ENCODE measurements at places on chromosomes 12 and 14.

DNA sequence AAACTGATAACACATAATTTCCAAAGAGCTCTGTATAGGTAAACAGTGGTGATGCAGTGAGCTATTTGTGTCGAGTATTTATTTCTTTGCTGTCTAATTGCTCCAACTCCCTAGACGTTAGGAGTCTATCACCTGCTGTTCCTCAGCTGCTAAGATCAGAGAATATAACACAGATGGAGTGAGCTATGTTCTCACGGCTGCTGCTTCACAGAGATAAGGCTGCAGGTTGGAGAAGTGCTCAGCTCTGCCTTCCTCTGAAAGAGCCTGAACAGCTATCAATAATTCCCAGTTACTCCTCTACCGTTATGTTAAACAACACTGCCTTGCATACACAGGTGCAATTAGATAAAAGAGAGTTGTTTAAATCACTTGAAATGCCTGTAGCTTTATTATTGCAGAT, 103.2 kb upstream of the MDGA2 start:
- no peak for DNase-seq

DNA sequence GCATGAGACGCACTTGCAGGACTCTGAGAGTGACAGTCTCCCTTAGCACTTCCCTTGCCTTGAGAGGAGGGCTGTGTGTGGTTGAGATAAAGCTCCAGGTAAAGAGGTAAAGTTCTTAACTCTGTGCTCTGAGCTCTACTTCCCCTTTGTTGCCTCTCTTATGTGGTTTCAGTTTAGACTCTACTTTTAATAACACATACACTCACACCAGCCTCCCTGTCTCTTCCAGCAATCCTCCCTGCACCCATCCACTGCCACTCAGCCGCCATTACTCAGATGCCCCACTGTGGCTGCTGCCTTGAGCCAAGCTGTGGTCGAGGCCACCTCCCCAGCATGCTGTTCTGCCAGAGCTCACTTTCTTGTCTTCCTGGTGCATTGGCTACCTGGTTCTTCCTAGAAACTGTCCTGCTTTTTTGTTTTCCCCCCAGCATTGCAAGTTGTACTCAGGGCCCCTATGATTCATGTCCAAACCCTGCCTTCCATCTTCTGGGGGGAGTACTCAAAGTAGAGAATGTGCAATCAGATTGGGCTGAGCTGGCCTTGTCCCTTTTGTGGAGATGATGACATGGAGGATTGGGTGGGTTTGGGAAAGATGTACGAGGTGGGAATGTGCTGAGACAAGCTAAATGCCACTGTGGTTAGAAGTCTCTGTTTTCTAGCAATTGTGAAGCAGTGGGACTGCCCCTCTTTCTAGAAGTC, 115.5 kb upstream of the PARP11 start:
- no peak for DNase-seq

- DNase-seq = no peak
Observed at GRCh38 chr12:84058136-84058535, 854.5 kb downstream of the SLC6A15 start.

DNA sequence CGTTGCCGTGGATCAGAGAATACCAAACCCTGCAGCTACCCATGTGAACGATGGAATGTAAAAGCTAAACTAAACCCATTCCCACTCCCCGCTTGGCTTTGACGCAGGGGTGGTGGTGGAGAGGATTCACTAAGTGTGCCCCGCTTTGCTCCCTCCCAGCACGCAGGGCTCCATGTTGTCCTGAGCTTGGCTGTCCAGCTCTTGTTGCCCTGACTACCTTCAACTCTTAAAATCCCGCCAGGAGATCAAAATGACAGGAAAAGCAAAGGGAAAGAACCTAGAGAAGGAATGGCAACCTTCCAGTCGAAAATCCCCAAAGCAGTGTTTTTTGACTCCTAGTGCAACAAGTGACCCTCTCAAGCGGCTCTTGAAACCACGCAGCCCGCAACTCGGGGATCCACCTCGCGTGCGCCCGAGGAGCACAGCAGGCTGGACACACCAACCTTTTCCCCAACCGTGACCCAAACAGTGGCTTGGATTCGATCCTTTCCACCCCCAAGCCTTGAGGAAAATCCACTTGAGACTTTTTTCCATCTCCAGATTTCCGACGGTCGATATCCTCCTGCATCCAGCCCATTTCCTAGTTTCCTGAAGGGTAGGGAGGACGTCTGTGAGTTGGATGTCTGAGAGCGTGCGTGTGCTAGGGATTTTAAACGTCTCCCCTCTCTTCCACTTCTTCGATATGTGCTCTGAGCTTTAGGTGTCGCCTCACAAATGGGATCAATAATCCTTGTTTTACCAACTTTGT, 1.4 kb downstream of the SYT10 start:
- DNase-seq = no peak

- no peak for DNase-seq
Observed at GRCh38 chr12:50380761-50381325, 15.6 kb downstream of the FAM186A start.

DNA sequence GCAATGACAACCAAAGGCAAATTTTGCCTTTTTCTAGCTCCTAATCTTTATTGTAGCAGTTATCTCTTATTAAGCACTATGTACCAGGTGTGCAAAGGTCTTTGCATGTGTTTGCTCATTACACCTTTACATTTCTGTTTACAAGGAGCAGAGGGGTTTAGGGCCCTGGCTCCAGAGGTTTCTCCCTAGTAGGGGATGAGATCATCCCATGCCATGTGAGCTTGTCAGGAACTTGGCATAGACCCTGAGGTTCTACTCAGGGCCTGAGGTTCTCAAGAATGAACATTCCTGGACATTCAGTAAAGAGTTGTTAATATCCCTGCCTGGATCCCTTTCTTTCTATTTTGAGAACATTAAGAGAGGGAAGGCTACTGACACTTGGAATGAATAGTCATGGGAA, 292.0 kb downstream of the RPAP3 start:
- DNase-seq = no peak

GRCh38 chr14:101876555-101876938, 87.8 kb upstream of the DYNC1H1 start:
- DNase-seq = peak; percentile 29

- no peak for DNase-seq
Observed at GRCh38 chr12:106113824-106114446, 24.8 kb downstream of the NUAK1 start.

DNA sequence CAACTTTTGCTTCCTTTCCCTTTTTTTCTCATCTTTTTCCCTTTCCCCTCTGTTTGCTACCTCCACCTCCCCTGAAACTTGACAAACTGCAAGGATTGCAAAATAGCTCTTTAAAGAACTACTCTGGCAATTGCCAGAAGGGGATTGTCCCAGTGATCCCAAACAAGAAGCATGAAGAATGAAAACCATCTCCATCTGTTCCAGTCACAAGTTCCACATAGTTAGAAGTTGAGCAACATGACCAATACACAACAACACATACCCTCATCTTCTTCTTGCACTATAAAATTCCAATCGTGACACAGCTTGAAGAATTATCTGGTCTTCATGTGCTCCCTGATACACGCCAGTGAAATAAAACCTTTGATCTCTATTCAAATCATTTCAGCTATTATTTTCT, 93.7 kb upstream of the USP15 start:
- no peak for DNase-seq

DNA sequence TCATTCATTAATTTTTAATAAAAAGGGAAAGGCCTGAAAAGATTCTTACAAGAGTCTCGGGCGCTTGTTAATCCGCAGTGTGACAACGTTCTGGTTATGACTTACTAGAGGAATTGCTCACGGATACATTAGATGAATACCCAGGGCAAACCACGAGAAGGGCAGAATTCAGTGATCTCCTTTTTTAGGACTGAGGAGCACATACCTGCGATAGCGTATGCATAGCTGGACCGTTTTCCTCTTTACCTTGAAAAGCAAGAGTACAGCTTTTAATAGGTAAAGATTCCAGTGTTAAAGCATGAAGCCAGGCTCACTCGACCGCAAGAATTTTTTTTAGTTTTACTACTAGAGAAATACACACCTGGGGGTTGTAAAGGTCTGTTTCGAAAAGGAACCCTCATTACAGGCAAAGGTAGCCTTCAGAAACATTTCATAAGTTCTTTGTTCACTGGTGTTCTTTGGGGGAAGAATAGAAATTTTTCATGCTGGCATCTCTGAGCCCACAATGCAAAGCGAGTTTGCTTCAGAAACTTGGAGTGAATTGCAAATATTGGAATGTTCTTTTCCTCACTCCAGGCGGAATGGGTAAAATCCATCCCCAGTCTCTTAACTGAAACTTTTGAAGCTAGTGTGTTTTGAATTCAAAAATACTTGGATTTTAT, 953 bp downstream of the MAPK1IP1L start:
- no peak for DNase-seq

- no peak for DNase-seq
Observed at GRCh38 chr12:124332058-124332672, 37.3 kb downstream of the RFLNA start.

GRCh38 chr12:12239127-12239526, 27.7 kb downstream of the LRP6 start:
- no peak for DNase-seq

GRCh38 chr12:47955059-47955458, 8.3 kb upstream of the TMEM106C start:
- DNase-seq = no peak

GRCh38 chr12:131672311-131672940, 38.5 kb upstream of the SFSWAP start:
- no peak for DNase-seq

GRCh38 chr14:105876158-105876557, 349.8 kb downstream of the TMEM121 start:
- DNase-seq = no peak

DNA sequence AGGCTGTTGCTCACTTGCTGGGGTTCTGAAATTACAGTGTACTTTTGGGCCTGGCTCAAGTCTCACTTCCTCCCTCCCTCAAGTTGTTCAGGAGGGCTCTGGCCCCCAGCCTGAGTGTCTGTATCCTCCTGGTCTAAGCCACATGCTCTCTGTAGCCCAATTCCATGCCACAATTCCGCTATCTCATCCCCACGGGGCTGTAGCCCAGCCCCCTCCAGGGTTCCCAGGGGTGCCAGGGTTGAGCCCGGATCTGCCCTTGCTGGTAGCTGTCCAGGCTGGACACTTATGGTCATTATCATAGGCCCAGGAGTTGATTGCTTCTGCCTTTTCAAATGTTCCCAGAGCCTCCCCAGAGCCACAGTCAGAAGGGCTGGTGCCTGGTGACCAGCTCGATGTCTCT, 65.3 kb downstream of the PRIMA1 start:
- no peak for DNase-seq

DNA sequence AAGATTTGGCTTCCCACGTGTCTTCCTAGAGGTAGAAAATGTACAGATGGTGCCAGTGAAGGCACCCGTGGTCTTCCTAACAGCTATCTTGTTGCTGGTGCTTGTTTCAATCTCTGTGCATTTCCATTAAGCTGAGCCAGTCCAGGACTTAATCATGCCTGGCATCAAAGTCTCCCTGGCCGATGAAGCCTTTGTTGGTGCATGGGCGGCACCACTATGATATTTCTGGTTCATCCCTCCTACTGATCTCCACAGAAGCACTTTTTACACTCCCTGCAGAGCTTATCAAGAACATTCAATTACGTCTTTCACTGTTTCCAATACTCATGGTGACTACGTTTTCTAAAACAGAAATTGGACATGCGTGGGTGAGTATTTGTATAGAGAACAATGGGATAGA, 128.4 kb downstream of the TTC8 start:
- no peak for DNase-seq

- DNase-seq = no peak
Observed at GRCh38 chr12:27524839-27525753, 1.1 kb downstream of the PPFIBP1 start.

GRCh38 chr12:87439990-87440827, 589.0 kb downstream of the C12orf50 start:
- DNase-seq = no peak

- no peak for DNase-seq
Observed at GRCh38 chr14:71566276-71566675, 366.0 kb upstream of the RGS6 start.

GRCh38 chr14:53147208-53147607, 5.9 kb downstream of the DDHD1 start:
- DNase-seq = no peak

DNA sequence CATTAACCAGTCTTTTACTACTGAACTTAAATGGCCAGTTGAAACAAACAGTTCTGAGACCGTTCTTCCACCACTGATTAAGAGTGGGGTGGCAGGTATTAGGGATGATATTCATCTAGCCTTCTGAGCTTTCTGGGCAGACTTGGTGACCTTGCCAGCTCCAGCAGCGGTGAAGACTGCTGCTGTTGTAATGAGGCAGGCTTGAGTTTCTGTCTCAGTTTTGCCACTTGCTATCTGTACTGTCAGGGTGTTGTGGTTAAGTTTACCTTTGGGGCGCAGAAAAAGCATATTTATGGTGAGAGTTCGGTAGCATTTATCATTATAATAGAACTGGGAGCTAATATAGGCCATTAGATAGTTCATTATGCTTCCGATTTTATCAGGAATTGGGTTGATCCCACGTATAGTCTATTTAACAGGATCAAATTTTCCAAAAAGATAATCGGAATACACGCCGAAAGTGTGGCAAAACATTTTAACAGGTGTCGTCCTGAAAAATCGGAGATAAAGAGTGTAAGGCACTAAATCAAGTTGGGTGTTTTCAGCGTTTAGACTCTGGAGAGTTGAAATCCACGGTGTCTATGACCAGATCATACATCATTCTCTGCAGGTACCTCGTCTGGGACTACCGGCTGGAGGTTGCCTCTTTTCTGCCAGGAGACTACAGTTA, 688 bp upstream of the NECAP1 start:
- no peak for DNase-seq

- no peak for DNase-seq
Observed at GRCh38 chr12:91565246-91565645, 382.6 kb upstream of the DCN start.

Measured in stimulated activated CD8-positive, alpha-beta memory T cell treated with anti-CD3 and anti-CD28 coated beads, Interleukin-15, amount 100 ng/mL, for 1 hour (primary cell).